GM23338 (cell line): ENCODE measurements at places on chromosomes 2 and 18.

GRCh38 chr18:7236933-7237332, 6.0 kb downstream of the LRRC30 start:
- DNase-seq: no peak

DNA sequence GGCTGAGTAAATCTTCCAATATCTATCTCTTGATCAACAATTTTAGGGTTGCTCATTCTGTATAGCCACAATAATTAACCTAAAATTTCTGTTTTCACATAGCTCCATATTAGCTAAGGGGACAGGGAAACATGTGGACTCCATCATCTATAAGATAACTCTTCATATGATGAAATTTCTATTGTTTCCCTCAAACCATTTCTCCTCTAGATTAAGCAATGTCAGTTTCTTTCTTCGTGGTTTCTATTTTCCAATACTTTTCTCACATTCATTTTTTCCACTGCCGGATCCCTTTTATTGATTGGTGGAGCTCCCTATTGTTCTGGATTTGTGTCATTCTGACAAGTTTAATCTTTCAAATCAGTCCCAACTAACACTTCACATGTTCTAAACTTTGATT, 1221.3 kb upstream of the ZEB2 start:
- DNase-seq: no peak

DNA sequence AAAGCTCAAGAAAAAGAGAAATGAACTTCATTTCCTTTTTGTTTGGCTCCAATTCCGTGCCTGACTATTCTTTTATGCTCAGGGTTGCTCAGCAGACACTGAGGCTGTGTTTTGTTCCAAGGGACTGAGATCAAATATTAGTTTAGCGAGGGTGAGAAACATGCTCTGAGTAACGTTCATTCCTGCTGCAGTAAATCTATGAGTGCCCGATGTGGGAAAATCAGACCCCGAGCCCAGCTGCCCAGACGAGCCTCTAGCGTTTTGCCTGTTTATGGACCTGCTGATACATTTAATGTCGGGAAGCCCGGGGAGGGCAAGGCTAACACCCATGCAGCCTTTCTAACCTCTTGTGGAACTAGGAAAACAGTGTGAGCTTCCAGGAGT, 119.2 kb downstream of the VAPA start:
- no peak for DNase-seq

DNA sequence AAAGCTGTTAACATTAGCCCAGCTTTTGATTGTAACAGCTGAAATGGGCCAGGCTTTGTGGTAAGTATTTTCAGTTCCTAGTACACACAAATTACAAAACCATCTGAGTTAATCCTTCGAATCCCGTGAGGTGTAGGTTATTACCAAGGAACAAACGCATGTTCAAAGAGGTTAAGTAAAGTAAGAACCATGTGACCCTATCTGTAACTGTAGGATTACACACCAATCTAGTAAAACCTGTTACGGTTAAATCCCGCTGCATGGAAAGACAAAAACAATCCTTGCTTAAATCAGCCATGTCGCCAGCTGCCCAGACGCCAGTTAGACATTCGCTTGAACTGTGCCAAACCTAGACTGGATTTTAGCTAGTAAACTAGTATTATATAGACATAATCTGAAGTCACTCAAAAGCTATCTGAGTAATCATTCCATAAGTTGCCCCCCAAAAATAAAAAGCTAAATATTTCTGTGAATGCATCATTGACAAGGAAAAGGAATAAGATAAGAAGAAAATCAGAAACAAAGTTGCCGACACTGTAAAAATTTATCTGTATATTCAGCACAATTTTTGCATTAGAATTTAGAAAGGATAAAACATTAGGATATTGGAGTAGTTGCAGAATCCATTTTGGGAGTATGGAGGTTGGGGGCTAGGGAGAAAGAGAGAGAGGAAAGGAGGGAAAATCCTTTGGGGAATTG, 638.0 kb downstream of the CNTNAP5 start:
- DNase-seq: no peak

GRCh38 chr2:190486037-190486623, 48.4 kb downstream of the NEMP2 start:
- no peak for DNase-seq
